Activated CD4-positive, alpha-beta T cell treated with anti-CD3 and anti-CD28 coated beads, Interleukin-2, amount 50 U/mL, for 24 hours (primary cell): ENCODE measurements at places on chromosomes 12 and 14.

- DNase-seq = no peak
Observed at GRCh38 chr14:90641168-90641567, 175.1 kb downstream of the TTC7B start.

GRCh38 chr12:115897729-115898128 lies 379.8 kb downstream of the MED13L start:
- no peak for DNase-seq

DNA sequence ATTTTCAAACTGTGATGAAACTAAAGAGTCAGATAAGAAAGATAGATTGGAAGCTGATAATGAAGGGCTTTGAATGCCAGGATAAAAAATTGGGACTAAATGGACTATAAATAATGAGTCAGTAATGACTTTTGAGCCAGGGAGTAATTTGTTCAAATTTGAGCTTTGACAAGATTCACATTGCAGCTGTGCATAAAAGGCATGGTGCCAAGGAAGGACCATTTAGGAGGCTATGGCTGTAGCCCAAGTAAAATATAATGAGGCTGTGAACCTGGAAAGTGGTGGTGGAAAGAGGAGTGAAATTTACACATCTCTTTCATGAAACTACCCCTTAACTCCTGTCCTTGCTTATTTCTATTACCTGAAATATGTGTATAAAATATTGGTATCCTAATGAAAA lies 218.5 kb downstream of the SLC6A15 start:
- DNase-seq = no peak

DNA sequence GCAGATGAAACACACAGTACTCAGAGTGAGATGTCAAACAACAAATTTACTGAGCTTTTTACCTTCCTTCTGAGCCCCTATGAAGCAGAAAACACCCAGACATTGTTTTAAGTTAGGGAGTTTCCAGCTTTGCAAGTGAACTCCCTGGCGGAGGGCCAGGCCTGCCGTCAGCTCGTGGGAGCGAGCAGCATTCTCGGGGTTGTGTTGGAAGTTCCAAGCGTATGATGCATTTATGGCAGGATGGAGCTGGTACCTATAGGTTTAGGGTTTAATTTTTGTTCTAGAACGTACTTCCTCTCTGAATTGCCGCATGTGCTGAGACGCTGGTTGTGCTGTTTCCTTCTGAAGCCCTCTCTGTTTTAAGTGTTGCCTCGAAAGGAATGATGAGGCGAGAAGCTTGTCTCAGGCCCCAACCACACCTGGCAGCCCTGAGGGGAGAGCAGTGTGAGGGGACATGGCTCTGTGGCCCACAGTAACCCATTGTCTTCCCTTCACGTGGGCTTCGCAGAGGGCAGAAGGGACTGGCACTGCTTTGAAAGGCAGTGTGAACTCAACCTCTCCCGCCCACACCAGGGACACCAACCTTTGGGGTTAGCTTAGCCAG lies 76.6 kb downstream of the SSPN start:
- DNase-seq = no peak

- no peak for DNase-seq
Observed at GRCh38 chr14:88960496-88960895, 136.0 kb downstream of the TTC8 start.

GRCh38 chr12:19369691-19370148 lies 69.6 kb upstream of the AEBP2 start:
- no peak for DNase-seq

- DNase-seq = no peak
Observed at GRCh38 chr14:105468621-105469241, 5.9 kb upstream of the CRIP2 start.

DNA sequence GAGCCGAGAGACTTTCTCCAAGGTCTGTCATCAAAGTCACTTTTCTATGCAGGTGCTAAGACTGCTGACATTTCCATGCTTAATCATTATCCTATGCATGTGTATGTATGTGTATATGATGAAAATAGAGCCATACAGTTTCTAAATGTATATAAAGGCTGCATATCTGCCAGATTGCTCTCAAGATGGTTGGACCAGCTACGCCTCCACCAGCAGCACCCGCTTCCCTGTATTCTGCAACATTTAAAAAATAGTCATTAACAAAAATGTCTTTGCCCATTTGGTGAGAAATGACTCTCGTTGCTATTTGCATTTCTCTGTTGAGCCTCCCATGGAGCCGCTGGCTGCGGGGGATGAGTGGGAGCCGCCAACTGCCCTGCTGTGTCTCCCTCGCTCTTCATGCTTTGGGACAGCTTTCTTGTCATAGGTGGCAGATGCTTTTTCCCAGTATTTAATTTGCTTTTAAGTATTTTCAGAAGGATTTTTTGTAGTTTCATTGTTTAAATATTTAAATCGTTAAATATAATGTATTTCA lies 54.7 kb downstream of the DYNC1H1 start:
- no peak for DNase-seq

DNA sequence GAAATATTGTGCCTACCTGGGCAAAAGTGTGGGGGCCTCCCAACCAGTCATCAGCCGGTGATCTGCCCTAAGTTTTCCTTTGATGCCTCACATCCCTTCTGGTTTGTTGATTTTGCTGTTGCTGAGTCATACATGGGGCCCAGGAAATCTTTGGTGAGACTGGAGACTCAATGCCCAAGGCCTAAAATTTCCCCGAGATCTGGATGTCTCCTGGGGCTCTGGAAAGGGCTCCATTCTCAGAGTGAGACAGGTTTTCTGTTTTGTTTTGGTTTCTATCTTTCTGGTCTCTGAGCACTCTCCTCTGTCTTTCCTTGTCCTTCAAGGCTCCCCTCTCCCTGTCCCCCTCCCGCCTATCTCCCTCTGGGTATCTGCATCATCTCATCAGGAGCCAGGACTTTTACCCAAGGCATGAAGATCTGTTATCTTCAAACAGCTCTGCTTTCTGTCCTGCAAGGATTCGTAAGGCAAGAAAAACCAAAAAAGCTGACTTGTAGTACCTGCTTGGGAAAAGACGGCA lies 152.8 kb upstream of the MAX start:
- DNase-seq = no peak

- no peak for DNase-seq
Observed at GRCh38 chr12:88969127-88969526, 383.2 kb downstream of the DUSP6 start.

DNA sequence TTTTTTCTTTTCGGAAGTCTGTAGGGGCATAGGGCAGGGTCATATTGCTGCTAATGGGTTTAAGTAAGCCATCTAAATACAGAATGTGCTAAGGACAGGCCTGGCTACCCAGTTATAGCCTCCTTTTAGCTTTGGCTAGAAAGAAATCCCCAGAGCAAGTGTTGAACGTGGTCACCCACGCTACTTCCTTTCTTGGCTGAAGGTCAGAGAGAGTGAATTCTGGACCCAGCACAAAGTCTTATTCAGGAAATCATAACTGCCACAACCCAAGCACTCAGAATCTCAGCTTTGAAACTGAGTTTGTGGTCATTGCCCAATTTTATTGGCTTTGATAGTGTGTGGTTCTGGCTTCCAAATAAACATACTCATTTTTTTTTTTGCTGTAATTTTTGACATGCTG lies 542.1 kb upstream of the ATP2B1 start:
- no peak for DNase-seq

DNA sequence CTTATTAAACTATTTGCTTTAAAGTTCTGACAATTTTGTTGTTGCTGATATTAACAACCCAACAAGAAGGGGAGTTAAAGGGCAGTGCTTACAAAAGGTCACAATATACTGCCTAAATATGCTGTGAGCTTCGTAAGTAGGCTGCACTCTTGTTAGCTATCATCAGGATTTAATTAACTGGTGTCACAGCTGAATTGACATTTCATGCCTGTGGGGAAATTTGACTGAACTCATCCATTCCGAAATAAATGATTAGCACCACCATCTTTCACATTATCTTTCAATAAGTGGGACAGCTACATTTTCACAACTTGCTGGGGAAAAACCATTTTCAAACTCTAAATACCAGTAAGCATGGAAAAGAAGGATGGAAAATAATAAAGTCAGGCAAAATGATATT lies 146.6 kb downstream of the PTPRO start:
- DNase-seq = no peak

DNA sequence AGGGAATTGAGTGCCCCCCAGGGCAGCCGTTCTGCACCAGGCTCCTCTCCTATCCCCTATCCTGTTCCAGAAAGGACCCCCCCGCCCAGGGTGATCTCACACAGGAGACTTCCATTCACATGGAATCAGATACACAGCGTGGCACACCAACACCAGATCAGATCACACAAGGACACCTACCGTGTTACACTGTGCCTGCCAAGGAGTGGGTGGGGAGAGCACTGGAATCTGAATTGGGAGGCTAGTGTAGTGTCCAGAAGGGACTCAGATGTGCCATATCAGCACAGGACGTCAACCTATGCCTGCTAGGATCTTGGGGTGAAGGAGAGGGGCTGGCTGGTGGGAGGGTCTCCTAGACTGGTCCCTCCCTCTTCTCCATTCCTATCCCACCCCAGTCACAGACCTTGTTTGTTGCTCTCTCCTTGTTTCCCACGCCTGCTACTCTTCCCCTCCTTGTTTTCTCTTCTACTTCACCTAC lies 2.3 kb downstream of the PTMS start:
- DNase-seq = no peak
